ENCODE measurements at places on chromosomes 12 and 14. TPM values are rescaled to one million over a fixed set of nuclear protein-coding genes. Genes with fewer than 3 reads are reported as not detected.

The MOK gene
- polyA plus RNA-seq = 20.5 TPM

The ACRBP gene
- 0.17 TPM for polyA plus RNA-seq

The LRP1-AS gene
- not detected for polyA plus RNA-seq

The VRTN gene
- not detected for polyA plus RNA-seq

Data from BJ (cell line).